ENCODE measurements at places on chromosomes 11 and 22.

- DNase-seq = no peak
Measured at GRCh38 chr22:39205344-39206021, 39.3 kb downstream of the PDGFB start.

GRCh38 chr11:72781313-72782080, 12.3 kb downstream of the STARD10 start:
- DNase-seq = no peak

- no peak for DNase-seq
Measured at GRCh38 chr22:46678003-46678657, 57.9 kb downstream of the GRAMD4 start.

DNA sequence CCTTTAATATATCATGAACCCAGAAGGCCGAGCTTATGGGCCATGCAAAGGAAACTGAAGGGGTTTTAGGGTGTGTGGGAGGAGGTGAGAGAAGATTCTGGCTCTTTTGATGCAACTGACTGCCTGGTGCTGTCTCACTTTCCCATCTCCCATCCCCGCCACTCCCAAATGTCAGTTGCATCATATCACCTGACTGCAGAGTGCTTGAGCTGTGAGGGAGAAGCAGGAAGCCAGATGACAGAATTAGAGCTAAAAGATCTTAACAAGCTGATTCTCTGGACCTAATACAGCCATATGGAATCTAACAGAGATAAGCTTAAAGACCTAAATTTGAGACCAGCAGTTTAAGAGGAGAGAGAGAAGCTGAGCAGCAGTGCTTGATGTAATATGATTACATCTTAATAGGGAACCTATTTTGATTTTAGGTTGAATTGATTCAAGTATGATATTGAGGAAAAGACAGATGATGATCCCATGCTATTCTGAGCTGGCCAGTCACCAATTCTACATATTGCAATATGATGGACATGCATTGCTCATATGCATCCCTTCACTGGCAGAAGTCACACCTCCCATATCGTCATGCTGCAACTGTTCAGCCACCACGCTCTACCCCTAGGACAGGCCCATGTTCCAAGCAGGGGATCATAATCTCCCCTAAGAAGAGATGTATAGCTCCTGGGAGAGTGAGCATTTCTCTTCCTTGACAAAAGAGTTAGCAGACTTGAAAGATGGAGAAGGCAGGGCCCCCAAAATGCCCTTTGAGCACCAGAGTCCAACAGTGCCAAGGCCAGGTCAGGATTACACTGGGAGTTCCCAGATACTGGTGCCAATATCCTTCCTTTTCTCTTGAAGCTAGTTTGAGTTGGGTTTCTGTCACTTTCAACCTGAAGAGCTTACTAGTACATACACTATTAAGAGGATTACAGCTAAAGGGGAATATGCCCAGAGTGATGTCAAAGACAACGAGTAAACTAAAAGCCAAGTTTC, 44.9 kb downstream of the PLEKHA7 start:
- no peak for DNase-seq

DNA sequence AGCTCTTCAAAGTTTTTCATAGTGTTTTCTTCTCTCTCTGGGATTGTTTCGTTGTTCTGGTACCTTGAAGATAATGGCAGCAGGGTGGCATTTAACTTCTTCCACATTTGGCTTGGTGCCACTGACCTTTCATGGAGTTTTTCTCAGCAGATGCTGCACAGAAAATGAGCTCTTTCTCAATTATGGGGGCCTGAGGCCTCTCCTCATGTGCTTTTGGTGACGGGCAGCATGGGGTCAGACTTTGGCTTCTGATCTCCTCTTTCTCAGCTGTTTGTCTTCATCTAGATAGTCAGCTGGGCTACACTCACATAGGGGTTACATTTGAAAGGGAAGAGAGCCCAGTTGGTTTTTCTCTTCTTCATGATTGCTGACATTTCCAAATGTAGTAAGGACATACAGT, 76.3 kb downstream of the FAT3 start:
- no peak for DNase-seq

DNA sequence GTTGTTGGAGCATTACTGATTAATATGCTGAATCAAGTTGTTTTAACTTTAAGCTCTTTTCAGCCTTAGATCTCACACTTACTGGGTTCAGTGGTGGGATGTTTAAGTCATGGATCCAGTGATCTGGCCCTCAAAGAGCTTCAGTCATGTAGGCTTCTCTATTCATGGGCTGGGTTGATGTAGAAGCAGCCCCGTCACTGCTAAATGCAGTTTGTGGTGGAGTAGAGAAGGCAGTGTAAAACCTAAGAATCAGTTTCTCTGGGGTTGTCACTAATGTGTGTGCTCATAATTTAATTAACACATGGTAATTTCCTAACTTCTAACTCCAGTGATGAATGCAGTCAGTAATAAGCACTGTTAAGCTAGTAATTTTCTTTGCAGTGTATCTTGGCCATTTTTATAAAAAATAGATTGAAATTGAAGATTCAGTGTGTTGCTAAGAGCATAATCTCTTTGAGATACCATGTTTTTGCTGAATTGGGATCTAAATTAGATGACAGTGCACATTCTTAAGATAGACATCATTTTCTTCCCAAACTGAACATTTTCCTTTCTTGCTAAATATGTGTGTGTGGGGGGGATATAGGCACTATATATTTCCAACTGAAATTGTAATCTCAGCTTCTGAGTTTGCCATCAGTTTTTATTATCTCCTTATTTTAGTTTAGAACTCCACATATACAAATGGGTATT, 9.0 kb downstream of the SPCS2 start:
- no peak for DNase-seq

- no peak for DNase-seq
Measured at GRCh38 chr11:8259306-8259959, 4.2 kb downstream of the LMO1 start.

DNA sequence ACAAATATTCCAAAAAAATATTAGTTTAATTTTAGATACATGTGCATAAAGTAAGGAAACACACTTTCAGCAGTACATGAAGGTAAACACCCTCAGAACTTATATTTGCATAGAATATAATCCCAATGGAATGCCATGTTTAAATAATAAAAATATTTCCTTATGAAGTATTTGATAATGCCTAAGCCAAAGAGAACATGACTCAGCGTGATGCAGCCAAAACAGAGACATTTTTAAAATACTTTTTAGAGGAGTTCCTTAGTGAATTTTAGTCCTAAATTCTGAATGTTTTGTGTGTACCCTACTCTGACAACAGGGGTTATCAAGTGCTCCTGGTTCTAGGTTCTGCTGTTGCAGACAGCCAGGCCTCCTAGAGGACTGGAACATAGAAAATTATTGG, 39.1 kb upstream of the POU2AF2 start:
- no peak for DNase-seq

DNA sequence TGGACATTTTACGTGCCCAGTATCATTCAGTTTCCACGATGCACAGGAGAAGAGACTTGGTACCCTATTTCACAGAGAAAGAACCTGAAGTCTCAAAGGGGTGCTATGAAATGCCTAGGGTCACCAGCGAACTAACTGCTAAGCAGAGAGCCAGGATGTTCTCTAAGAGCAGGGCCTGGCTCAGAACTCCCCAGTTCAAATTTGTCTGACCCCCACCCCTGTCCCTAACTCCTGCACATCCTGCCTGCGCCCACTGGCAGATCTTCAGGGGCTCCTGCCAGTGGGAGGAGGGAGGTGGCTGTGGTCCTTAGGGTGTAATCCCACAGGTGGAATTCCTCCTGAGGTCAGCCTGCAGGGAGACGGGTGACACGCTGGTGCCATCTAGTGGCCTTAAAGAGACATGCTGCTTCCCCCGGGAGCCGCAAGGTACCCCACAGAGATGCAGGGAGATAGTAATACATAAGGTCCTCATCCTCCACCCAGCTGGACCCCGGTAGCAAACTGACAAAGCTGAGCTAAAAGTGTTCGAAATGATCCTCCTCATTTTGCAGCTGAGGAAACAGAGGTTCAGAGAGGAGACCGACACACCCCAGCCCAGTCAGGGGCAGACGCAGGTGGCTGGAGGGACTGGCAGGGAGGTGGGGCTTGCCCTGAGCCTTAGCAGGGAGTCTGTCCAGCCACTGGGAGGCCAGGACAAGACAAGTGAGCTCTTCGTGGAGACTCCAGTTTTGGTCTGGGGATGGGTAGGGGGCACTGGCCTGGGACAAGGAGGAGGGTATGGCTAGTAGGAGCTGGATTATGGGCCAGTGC, 34.1 kb downstream of the MB start:
- DNase-seq = peak; percentile 41

- DNase-seq = no peak
Measured at GRCh38 chr11:46661836-46662235, 38.6 kb downstream of the ARHGAP1 start.
